CD4-positive, alpha-beta memory T cell (primary cell): ENCODE measurements at places on chromosomes 11 and 22. TPM values are rescaled to one million over a fixed set of nuclear protein-coding genes. Genes with fewer than 3 reads are reported as not detected.

DNA sequence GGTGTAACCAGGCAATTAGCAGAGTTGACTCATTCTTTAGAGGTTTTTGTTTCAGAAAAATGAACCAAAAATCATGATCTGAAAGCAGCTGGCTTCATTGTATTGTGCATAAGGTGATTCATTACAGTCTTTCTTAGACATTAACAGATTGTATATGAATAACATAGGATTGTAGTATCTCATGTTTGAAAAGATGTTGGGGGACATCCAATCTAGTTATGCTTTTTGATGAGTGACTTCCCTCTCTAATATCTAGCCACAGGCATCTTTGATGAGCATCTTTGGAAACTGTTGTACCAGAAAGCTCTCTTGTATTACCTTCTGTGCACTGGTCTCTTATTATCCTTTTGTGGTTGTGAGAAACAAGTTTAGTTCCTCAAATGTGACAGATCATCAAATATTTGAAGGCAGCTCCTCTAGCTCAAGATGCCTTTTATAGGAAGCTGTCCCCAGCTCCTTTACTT lies 8.3 kb downstream of the GRK3 start:
- no peak for DNase-seq

- DNase-seq: no peak
These were observed 40.8 kb downstream of the ZNF214 start for GRCh38 chr11:6979365-6979764.

DNA sequence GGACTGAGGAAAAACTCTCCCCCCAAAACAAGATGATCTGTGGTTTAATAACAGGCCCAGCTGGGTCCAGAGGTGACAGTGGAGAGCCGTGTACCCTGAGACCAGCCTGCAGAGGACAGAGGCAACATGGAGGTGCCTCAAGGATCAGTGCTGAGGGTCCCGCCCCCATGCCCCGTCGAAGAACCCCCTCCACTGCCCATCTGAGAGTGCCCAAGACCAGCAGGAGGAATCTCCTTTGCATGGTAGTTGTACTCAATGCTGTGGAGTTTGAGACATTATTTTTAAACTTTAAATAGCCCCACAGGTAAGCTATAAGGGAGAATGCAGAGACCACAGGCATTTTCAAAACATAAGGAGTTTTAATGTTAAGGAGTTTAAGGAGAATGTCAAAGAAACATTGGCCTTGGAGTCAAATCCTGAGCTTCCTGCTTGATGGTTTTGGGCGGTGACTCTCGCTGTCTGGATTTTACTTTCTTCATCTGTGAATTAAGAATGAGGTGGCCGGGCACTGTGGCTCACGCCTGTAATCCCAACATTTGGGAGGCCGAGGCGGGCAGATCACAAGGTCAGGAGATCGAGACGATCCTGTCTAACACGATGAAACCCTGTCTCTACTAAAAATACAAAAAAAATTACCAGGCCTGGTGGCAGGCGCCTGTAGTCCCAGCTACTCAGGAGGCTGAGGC lies 6.8 kb downstream of the APOL1 start:
- no peak for DNase-seq

DNA sequence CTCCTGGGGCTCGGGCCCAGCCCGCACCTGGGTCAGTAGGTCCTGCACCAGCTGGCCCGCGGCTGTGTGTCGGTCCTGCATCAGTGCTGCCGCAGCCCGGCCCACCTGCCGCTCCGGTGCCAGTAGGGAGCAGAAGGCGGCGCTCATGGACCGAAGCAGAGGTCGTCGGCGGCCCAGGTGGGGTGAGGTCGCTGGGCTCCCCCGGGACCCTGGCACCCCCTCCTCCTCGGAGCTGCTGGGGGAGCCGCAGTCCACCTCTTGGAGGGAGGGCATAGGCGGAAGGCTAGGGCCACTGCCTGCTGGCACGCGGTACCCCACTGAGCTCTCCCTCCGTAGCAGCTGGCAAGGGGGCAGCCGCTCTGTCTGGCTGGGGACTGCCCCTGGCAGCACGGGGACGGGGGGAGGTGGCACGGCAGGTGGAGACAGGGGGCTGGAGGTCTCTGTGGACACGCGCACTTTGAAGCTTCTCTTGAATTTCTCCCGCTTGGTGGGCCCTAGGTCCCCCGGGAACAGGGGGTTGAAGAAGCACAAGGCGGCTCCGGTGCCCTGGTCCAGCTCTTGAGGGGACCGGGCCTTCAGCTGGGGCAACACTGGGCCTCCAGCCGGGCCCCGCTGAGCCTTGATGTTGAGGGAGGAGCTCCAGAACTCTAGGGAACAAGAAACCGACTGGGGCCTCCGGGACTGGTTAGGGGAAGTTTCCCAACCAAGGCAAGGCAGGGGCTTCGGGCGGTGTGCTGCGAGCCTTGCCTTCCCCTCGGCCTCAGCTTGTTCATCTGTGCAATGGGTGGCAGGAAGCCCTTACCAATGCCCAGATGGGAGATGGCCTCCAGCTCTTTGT lies 1.4 kb downstream of the RIN1 start:
- no peak for DNase-seq

DNA sequence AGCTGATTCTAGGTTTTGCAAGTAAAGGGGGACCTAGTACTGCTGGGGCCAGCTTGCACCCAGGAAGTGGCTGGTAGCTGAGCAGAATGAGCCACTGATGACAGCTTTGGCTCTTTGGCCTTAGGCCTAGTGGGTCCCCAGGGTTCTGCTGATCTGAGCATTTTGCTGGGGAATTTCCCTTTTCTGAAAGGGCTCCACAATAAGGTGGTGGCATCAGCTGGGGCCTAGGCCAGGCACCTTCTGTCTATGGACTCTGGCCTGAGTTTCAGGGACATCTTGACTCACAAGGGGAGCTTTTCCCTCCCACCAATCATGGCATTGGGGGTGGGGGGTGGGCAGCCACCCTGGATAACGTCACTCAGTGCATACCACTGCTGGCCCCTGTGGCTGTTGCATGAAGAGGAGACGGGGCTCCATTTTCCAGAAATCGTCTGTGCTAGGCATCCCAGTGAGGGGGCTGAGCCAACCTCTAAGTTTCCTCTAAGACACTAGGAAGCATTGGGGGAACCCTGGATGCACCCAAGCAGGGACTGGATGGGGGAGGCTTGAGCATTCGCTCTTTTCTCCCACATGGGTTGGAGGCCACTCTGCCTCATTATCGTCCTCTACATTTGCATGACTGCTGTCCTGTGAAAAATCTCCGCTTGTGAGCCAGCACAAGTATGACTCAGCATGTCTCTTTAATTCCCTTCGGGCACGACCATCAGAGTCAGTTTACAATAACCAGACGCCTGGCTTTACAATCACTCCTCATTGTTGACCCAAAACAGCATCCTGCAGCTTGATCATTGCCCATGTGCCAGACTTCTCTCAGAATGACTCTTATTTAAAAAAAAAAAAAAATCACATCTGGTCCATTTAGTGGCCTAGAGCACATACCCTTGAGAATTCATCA lies 145.0 kb upstream of the THY1 start:
- no peak for DNase-seq

GRCh38 chr11:102010776-102011494 lies 36.3 kb upstream of the CFAP300 start:
- no peak for DNase-seq

DNA sequence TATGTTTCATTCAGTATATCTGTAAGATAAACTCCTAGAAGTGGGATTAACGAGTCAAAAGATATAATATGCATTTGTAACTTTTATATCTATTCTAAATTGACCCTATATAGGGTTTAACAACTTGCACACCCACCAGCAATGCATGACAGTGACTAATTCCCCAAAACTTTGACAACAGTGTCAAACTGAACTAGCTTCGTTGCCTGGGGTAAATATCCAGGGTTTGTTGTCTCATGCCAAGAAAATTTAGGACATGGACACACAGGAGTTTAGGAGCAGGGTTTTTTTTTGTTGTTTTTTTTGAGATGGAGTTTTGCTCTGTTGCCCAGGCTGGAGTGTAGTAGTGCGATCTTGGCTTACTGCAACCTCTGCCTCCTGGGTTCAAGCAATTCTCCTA lies 5.1 kb downstream of the SNU13 start:
- no peak for DNase-seq

Gene CD248
- 0.18 TPM for polyA plus RNA-seq

Gene RGL4
- polyA plus RNA-seq: 64.9 TPM

Gene TNNT3
- polyA plus RNA-seq: not detected

Gene CNGA4
- polyA plus RNA-seq: not detected

Gene ANO5
- polyA plus RNA-seq: not detected
